ENCODE measurements at places on chromosomes 13 and 19. TPM values are rescaled to one million over a fixed set of nuclear protein-coding genes. Genes with fewer than 3 reads are reported as not detected.

CLDND2 gene
- total RNA-seq, result 1.0 TPM

B3GLCT gene
- total RNA-seq, result 17.5 TPM

EDDM13 gene
- total RNA-seq, result not detected

PSPC1 gene
- total RNA-seq, result 28.8 TPM

GRCh38 chr13:39559847-39560246 lies 43.1 kb downstream of the LHFPL6 start:
- DNase-seq, result no peak

DNA sequence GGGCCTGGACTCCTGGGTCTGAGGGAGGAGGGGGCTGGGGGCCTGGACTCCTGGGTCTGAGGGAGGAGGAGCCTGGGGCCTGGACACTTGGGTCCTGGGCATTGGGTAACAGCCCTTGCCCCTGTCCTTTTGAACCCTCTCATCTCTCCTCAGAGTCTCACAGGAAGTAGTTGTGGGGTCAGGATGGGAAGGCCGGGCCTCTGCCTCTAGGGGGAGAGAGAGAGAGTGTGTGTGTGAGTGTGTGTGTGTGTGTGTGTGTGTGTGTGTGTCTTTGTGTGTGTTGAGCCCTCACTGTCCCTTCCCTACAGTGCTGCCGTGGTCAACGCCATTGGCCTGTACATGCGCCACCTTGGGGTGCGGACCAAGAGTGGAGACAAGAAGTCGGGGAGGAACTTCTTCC lies 10.9 kb downstream of the ARHGEF1 start:
- no peak for DNase-seq

DNA sequence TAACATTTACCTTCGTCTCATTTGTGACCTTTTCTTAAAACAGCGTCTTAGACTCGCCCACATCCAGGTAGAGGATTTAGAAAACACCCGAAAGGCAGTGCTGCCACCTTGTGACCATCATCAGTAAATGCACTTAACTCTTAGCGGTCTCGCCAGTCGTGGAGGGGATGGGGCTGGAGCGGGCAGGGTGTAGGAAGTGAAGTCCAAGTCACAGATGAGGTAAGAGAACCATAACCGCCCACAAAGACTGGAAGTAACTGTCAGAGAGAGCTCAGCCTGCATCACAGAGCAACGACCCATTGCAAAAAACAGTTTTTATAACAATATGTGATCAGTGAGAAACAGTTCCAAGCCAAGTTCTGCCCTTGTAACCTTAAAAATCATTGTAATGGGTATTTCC lies 10.7 kb upstream of the CEACAM3 start:
- DNase-seq, result no peak

GRCh38 chr19:42576241-42576640 lies 18.5 kb downstream of the CEACAM8 start:
- no peak for DNase-seq

DNA sequence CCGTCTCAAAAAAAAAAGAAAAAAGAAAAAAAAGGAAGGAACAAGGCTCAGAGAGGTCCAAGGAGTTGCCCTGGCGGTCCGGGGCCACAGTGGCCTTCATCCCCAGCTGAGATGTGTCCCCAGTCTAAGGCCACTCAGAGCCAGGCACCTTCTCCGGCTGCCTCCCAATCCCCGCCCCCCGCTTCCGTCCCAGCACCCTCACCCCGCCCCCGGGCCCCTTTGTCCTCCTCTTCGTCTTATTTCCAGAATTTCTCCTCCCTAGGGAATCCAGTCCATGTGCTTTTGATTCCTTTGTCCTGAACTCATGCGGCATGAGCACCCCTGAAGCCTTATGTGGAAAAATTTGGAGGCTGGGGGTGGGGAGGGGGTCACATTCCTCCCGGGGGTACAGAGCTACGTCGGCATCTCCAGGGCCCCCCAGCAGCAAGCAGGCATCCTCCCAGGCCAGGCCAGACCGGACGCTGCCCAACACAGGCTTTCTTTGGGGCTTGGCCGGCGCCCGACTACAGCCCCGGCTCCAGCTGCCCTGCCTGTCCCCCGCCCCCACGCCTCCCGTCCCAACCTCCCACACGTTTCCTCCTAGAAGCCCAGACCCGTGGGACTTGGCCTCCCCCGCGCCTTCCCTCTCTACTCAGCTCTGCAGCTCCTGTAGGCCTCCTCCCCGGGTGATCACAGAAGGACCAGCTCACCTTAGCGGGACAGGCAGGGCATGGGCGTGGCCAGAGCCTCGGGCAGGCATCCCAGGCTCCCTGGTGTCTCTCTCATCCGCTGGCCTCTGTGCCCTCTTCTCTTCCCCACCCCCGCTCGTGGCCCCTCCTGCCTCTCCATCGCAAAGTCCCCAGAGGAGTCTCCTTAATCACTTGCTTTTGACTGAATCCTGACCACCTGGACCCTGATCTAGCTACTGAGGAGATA lies 17.8 kb upstream of the ADGRE5 start:
- peak; percentile 90 for DNase-seq

DNA sequence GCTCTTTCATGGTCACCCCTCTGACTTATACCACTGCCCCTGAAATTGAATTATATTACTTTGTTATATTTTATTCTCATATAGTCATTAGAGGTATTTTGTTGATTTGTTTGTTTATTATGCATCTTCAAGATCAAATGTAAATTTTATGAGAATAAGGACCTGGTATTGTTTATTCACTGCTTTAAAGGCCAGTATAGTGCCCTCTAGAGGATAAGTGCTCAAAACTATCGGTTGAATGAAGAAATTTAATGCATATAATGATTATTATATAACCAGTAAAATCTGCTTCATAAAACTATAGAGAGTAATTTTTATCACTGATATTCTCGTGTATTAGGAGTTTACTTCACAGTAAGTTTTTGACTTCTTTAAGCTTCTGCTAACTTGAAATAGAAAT lies 1401.9 kb downstream of the SLITRK1 start:
- DNase-seq, result no peak

GRCh38 chr13:26929971-26930730 lies 169.6 kb upstream of the GPR12 start:
- DNase-seq, result no peak

GRCh38 chr19:5271145-5271544 lies 69.5 kb downstream of the PTPRS start:
- DNase-seq, result no peak

DNA sequence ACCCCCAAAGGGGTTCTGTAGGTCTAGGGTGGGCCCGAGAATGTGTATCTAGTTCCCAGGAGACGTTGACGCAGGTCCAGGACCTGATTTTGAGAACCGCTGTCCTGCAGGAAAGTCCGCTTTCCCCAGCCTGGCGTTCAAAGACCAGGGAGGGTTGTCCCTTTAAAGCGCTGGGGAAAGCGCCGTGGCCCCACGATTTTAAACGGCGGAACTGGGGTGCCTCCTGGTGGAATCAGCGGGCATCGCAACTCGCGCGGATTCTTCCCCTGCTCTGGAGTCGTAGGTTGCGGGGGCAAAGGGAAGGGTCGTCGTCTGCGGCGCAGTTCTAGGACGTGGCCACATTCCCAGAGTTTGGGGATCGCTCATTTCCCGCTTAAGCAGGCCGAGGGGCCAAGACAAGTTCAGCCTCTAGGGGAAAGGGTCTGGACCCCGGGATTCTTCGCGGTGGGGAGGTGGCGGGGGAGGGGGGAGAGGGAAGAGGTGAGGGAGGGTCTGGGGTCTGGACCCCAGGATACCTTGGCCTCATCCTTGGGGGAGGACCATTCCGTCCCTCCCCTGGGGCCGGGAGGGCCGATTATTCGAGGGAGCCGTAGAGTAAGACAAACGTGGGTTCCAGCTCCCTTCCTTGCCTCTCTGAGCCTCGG lies 7.7 kb downstream of the PNMA8B start:
- peak; percentile 85 for DNase-seq

- DNase-seq, result no peak
Measured at GRCh38 chr13:39765801-39766463, 110.5 kb downstream of the COG6 start.

DNA sequence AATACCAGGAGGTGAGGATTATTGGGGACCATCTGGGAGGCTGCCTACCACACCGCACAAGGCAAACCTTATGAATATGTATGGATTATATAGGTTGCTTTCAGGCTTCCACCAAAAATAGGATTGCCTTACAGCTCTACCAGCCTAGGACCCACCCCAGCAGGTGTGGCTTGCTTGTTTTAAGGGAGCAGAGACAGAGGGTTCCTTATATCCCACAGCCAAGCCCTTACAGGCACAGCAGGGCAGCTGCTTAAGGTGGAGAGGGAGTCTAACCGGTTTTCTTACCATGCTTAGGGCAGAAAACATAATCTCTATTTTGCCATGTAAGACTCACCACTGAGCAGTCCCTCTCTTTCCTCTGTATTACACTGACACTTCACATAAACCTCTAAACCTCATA lies 16.1 kb upstream of the TTYH1 start:
- DNase-seq, result no peak

- no peak for DNase-seq
Measured at GRCh38 chr13:64672751-64673150, 2557.4 kb downstream of the PCDH9 start.

- no peak for DNase-seq
Measured at GRCh38 chr19:5139583-5140325, 170.8 kb downstream of the KDM4B start.

DNA sequence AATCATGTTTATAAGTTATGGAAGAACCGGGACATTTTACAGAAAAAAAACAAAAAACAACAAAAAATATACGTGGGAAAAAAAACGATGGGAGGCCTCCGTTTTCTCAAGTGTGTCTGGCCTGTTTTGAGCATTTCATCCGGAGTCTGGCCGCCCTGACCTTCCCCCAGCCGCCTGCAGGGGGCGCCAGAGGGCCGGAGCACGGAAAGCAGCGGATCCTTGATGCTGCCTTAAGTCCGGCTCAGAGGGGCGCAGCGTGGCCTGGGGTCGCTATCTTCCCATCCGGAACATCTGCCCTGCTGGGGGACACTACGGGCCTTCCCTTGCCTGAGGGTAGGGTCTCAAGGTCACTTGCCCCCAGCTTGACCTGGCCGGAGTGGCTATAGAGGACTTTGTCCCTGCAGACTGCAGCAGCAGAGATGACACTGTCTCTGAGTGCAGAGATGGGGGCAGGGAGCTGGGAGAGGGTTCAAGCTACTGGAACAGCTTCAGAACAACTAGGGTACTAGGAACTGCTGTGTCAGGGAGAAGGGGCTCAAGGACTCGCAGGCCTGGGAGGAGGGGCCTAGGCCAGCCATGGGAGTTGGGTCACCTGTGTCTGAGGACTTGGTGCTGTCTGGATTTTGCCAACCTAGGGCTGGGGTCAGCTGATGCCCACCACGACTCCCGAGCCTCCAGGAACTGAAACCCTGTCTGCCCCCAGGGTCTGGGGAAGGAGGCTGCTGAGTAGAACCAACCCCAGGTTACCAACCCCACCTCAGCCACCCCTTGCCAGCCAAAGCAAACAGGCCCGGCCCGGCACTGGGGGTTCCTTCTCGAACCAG lies 1.8 kb upstream of the APOE start:
- DNase-seq, result peak; percentile 88
